ENCODE measurements at places on chromosomes 13 and 19. TPM values are rescaled to one million over a fixed set of nuclear protein-coding genes. Genes with fewer than 3 reads are reported as not detected.

GRCh38 chr19:47407417-47407774, 11.9 kb downstream of the MEIS3 start:
- DNase-seq: no peak

- no peak for DNase-seq
These were observed 12.9 kb downstream of the CYTH2 start for GRCh38 chr19:48481846-48482639.

DNA sequence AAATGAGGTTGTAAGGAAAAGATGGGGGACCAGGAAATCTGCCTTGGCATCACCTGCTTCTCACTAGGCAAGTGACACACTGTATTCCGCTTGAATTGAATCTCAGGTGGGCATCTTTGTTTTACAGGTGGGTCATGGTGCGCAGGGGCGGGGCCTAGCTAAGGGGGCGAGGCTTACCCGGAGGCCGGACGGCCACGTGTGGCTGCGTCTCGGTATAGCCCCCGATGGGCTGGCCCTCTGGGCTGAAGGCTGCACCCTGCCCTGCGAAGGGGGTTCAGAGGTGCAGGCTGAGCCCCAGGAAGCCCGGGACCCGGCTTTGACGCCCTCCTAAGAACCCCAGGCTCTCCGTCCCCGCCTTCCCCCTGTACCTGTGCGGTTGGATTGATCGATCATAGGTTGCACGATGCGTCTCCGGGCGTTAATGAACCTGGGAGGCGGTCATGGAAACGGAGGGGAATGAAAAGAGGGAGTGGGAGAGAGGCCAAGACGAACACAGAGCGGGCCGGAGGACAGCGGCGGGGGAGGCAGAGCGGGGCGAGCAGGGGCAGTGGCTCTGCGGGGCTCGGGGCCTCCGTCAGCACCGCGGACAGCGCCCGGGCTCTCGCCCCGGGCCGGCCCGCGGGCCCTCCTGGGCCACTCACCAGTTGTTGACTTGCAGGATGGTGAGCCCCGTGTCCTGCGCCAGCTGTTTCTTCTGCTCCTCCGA, 12.5 kb downstream of the MEIS3 start:
- DNase-seq: peak; percentile 42

DNA sequence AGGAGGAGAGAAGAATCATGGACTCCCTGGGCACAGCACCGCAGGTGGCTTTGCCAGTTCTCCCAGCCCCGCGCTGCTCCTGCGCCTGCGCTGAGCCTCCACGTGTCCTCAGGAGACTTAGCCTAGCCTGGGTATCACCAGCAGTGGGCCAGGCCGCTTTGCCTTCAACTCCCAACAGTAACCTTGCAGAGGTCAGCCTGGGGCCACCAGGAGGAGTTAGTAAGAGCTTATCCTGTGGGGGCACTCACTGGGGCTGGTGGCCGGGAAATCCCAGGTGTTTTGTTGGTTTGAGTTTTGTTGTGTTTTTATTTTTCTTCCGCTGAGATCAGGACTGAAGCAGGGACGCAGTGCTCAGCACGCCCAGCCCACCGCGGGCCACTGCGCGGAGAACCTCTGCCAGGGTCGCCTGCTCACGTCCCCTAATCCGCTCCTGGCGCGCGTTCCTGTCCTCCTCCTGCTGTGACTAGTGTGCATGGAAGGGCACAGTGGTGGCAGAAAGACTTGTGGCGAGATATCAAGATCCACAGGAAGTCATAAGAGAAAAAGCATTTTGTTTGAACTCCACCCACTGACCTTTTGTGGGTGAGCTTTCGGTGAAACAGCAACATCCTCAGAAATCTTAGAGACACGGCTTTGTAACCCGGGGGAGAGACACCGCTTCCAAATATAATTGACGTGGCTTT, 207.4 kb upstream of the RFC3 start:
- DNase-seq: no peak

ZGLP1 gene
- polyA plus RNA-seq: 6.6 TPM

DNA sequence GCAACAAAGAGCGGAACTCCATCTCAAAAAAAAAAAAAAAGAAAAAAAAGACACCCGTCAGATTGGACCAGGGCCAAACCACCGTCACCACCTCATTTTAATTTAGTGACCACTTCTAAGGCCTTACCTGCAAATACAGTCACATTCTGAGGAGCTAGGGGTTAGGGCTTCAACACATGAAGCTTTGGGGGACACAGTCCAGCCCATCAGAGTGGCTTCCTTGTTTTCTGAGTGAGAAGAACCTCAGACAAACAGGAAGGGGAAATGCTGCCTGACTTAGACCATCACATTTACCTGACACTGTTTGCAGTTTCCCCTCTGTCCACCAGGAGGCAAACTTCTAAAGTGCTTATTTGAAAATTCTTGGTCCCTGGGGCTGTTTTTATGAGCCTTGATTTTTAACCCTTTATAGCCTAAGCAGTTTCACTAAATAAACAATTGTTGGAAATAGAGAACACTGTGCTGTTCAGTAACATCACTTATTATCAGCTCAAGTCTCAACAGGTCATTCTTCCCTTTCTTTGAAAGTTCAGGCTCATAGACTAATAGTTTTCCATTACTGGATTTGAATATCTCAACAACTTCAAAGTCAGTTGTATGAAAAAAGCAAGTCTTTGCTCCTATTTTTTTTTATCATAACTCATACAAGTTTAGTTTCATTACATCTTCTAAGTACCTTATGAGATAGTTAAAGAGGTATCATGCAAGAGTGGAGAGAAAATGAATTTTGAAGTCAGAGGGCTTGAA, 74.9 kb upstream of the WASF3 start:
- DNase-seq: no peak

GRCh38 chr19:35090506-35091214, 25.0 kb upstream of the FXYD3 start:
- peak; percentile 66 for DNase-seq

GRCh38 chr19:41307954-41308449, 2.0 kb upstream of the CCDC97 start:
- no peak for DNase-seq

DNA sequence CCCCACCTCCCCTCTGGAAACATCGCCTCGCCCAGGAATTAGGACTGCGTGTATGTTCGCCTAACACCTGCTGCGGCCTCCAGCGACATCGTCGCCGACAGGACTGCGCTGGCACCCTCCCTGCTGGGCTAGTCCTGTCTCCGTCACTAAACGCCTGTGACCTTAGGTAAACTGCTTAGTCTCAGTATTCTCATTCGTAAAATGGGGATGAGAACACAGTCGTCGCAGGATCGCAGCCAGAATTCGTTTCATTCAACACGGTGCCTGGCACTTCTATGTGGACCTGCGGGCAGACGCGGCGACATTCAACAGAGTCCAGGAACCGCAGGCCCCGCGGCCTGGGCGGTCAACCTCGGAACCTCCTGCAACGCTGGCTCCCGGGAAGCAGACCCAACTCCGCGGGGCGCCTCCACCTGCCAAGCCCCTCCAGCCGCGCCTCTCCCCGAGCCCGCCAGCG, 485 bp downstream of the CRYL1 start:
- DNase-seq: no peak

RASIP1 gene
- 24.2 TPM for polyA plus RNA-seq

DNA sequence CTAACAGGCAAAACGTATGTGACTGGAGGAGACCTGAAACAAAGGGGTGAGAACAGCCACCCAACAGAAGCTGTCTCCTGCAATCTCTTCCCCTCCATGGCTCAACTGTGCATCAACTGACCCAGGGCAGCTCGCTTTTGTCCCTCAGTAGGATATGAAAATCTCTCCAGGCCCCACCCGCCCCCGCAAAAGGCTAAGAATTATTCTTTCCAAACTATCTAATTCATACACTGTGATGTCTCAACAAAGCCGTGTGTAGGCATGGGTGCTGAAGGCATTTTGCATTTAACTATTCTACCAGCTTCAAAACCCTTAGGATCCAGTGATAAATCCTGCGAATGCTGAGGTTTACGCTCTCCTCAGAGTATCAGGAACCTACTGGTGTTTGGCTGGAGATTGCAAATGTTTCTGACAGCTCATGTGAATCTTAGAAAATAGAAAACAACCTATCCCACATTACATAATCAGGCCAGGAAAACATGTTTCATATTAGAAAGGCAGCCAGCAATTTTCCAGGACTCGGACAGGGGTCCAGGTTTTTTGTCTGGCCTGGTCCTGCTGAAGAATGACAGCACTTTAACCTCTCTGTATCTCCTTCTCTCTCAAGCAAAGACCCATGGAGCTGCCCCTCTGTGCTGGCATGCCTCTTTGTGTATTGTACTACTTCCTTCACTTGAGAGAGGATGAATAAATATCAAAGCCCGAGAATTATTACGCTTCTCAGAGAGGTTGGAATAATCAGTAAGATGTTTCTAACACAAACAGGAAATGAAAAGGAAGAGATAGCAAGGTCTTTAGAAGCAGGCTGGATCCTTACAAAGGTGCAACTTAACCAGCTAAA, 17.3 kb downstream of the DHRS12 start:
- no peak for DNase-seq

DNA sequence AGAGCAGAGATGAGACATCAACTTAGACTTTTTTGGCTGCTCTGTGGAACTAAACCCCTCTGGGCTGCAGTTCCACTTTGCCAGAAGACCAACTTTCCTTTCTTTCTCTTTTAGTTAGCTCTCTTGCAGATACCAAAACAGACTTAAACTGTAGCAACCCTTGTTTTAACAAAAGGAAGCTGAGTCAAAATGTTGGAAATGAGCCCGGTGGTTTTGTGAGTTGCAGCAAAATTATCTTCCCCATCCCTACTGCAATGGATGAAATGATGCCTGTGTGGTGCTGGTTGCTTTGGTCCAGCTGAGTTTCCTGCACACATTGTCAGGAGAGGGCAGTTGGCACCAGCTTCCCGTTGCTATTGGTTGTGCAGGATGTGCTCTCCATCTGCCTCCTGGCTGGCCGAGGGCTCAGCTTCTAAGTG, 115.3 kb downstream of the LRCH1 start:
- peak; percentile 39 for DNase-seq

- DNase-seq: no peak
These were observed 42.8 kb downstream of the PIN1 start for GRCh38 chr19:9877780-9878510.

DNA sequence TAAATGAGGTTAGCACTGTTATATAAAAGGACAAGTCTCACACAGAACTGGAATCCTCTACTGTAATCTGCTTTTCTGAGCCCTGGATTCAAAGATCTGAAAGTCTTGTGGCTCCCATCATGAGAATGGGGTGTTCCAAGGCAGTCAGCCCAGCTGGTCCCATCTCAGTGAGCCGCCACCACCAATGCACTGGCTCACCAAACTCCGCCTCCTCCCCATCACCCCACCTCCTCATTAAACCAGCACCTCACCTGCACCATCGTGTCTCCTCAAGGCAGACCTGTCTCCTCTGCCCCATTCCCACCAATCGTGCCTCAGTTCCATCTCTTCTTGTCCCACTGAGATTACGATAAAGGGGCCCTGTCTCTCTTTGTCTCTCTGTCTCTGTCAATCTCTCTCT, 166.7 kb downstream of the USP12 start:
- no peak for DNase-seq

DNA sequence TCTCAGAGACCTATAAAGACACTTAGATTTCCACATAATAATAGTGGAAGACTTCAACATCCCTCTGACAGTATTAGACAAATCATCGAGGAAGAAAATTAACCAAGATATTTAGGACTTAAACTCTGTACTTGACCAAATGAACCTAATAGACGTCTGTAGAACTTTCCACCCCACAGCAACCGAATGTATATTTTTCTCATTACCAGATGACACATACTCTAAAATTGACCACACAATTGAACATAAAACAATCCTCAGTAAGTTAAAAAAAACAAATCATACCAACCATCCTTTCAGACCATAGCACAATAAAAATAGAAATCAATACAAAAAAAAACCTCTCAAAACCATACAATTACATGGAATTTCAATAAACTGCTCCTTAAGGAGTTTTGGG, 201.0 kb downstream of the POSTN start:
- no peak for DNase-seq

DNA sequence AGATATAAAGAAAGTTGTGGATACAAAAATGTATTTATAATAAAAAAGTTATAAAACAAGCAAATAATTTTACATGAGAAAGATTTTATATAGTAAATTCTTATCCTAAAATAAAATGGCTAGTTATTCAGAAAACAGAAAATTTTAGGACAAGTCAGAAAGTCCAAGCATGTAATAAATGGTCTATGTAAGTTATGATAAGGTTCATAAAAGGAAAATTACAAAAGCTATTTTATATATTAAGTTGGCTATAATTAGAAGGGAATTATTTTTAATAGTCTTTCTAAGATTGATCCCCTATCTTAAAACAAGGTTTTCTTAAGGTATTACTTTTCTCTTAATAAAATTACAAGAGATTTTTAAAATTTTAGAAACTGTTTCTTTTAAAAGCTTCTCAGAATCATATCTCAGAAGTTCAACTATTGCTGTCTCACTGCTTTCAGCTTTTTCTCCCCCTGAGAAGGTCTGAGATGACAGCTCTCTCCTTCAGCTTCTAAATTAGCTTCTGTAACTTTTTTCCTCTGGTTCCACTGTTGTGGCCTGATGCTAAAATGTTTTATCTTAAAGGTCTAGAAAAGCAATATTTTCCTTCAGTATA, 8.7 kb downstream of the CCDC169 start:
- DNase-seq: no peak

LRFN3 gene
- 9.2 TPM for polyA plus RNA-seq

GRCh38 chr13:67632590-67632989, 402.5 kb upstream of the PCDH9 start:
- no peak for DNase-seq

KMT2B gene
- 33.8 TPM for polyA plus RNA-seq

DNA sequence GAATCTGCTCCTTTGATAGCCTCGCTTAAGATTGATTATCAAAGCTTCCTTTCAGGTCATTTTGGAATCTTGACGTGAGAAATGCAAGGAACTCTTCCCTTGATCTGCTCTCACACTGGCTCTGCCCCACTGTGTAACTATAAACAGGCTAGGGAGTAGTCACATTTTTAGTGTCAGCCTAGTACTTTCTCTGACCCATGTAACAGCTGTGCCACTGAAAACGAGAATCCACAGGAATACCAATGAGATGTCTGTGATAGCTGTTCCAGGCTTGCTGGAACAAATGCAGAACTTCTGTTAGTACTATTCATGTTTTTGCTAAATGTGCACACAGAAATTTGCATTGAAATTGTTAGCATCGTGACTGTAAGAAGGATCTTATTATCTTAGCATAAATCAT, 221.3 kb downstream of the MYO16 start:
- DNase-seq: no peak

- DNase-seq: no peak
These were observed 988.6 kb downstream of the PCDH17 start for GRCh38 chr13:58620176-58620575.

PALM gene
- 40.3 TPM for polyA plus RNA-seq

KLHL26 gene
- 6.2 TPM for polyA plus RNA-seq

GRCh38 chr13:19673473-19674430, 40.3 kb downstream of the MPHOSPH8 start:
- no peak for DNase-seq

GRCh38 chr19:30222428-30222873, 149.7 kb upstream of the ZNF536 start:
- DNase-seq: no peak

- no peak for DNase-seq
These were observed 68.7 kb downstream of the SLC7A1 start for GRCh38 chr13:29526741-29527140.

DNA sequence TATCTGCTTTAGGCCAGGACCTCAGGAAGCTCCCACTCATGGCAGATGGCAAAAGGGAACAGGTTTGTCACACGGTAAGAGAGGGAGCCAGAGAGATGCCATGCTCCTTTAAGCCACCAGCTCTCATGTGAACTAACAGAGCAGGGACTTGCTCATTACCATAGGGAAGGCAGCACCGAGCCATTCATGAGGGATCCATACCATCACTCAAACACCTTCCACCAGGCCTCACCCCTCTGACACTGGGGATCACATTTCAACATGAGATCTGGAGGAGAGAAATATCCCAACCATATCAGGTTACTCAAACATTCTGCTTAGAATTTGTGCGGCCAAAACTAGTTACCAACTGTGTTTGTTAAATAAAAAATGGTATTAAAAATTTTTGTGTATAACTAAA, 427.0 kb downstream of the UQCRFS1 start:
- no peak for DNase-seq

Data from left lung (tissue), 14 donors.